Kidney (tissue), 22 donors: ENCODE measurements at places on chromosomes 6 and 20. TPM values are rescaled to one million over a fixed set of nuclear protein-coding genes. Genes with fewer than 3 reads are reported as not detected.
A peak's percentile ranks its signal among the peaks of the same experiment; 100 is the strongest.

DNA sequence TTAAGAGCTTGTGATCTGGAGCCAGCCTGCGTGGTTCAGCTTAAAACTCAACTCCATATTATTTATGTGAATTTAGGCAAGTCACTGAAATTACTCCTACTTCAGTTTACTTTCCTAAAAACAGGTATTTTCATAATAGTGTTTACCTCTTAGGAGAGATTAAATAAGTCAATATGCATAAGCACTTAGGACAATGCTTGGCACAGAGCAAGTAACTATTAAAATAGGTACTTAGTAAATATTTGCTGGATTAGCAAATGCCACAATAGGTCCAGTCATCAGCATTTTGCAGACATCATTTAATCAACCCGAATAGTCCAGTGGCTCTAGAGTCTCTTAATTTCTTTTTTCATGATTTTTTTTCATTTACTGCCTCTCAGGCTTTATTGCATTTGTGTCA is 78.6 kb upstream of the PTPRK start:
- no peaks in the 10 kb centered on the region for H3K36me3 ChIP-seq
- no peaks in the 10 kb centered on the region for H3K27me3 ChIP-seq
- no peaks in the 10 kb centered on the region for H3K4me1 ChIP-seq
- no peak overlapping the region for H3K27ac ChIP-seq

Gene SIRPB2
- total RNA-seq = 8.2 TPM

- DNase-seq = no peak
- no peak overlapping the region for H3K4me3 ChIP-seq
- H3K27me3 ChIP-seq = no peaks in the 10 kb centered on the region
These were observed 80.4 kb downstream of the BCAS1 start for GRCh38 chr20:53990003-53990402.

GRCh38 chr20:63148696-63149095 is 67.2 kb downstream of the YTHDF1 start:
- H3K4me1 ChIP-seq = no peaks in the 10 kb centered on the region
- no peak for DNase-seq
- no peak overlapping the region for H3K4me3 ChIP-seq

GRCh38 chr20:32189691-32190615 is 17.6 kb downstream of the PLAGL2 start:
- peaks cover 5% of the 10 kb centered on the region for H3K36me3 ChIP-seq
- H3K27ac ChIP-seq = peak overlapping the region; percentile 63
- DNase-seq = peak; percentile 85
